ENCODE measurements at places on chromosomes 11 and 22.

DNA sequence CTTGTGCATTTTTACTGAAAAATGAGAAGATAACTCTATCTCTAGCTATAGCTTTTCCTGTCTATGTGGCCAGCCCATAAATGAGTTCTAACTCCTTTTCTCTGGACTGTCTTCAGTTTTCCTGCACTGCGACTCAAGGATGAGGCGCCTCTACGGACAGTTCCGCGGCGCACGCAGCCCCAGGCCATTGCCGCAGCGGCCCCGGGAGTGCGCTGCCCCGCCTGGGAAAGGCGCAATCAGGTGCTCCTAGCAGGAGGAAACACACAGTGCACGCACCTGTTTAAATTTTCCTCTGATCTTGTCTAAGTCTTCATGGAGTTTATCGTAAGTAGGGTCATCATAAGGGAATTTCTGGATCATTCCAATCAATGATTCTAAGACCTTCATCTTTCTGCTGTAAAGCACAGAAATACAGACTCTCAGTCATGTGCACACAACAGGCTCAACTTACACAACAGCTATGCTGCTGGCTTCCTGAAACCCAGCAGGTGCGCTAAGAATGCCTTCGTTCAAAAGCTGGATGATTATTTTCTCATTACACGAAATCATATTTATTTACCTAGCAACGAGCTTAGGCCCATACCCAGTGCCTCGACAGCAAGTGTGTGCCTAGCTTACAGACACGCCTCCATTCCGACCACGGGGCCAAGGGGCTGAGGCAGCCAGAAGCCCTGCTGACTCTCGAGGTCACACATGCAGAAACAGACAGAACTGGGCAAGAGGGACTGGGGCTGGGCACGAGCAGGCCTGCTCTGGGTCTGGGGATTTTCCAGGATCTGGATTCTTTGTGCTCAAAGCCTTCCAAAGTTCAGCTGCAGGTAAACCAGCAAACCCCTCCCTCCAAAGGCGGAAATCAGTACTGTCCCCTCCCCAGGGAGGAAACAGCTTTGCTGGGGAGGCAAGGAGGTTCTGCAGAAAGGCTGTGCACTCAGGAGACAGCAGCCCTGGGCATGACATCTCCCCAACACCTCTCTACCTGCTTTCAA is 7.2 kb downstream of the LTO1 start:
- DNase-seq = no peak

DNA sequence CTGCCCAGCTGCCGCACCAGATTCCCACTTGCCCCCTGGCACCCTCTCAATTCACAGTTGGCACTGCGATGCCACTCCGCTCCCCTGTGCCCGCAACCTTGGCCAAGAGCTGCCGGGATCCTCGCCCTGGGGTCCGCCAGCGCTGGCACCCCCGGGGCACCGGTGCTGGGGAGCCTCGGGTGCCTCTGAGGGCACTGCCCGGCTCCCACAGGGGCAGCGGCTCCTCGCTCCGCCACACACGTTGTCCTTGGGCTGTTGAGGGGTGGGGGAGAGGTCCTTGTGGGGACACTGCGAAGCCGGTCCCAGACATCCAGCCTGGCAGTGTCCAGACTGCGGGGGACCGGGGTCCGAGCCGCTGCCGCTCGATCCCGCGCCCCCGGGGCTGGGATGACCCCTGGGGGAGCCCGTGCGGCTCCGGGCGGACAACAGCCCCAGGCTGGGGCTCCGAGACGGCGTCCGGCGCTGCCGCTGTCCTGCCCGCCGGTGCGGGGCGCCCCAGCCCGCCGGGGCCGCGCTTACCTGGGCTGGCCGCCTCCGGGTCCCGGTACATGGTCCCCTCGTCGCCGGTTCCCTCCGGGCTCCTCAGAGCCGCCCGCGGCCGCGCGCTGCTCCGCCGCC is 496 bp downstream of the SYT7 start:
- DNase-seq = no peak

DNA sequence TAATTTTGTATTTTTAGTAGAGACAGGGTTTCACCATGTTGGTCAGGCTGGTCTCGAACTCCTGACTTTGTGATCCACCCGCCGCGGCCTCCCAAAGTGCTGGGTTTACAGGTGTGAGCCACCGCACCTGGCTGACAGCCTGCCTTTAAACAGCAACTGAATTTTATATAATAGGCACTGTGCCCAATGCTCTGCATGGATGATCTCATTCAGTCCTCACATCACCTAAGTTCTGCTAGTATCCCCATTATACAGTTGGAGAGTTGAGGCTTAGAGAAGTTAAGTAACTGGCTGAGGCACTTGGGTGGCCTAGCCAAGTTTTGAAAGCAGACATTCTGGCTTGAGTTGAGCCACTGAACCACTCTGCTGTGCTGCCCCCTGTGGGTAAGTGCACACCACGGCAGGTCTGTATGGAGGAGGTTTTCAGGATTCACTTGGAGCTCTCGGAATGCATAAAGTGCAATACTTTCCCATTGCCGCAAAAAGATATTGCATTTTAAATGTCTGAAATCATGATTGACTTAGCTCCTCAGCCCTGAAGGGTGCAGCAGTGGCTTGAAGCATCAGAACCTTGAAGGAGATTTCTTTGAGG is 112.4 kb downstream of the LDLRAD3 start:
- DNase-seq = no peak

GRCh38 chr11:67581469-67581868 is 2.1 kb upstream of the GSTP1 start:
- DNase-seq = no peak

GRCh38 chr11:985406-985805 is 51.1 kb downstream of the MUC6 start:
- DNase-seq = no peak

GRCh38 chr11:8332196-8332595 is 68.5 kb upstream of the LMO1 start:
- no peak for DNase-seq

DNA sequence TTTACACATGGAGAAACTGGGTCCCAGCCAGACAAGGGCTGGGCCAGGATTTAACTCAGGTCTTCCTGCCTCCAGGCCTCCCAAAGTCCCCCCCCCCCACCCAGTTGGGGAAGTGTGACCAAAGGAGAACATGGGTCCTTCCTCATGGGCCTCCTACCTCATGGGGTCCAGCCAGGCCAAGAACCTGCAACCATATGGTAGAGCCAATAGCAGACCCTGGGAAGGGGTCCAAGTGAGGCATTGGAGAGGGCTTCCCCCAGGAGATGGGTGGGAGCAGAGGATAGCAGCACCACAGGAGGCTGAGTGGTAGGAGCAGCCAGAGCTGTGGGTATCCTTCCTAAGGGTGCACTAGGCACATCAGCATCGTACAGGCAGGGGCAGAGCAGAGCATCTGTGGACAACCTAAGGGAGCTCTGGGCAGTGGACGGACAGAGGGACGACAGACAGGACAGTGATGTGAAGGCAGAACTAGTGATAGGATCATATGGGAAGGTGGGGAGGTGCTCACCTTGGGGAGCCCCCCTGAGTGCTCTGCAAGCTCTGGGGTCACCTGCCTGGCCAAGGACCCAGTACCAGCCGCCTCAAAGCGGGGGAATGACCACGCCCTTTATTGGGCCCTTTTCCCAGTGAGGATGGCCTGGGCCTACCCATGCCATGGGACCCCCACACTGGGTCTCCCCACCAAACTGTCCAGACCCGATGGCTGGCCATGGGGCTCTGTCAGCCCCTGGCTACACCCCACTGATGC is 4.5 kb downstream of the ARVCF start:
- no peak for DNase-seq

DNA sequence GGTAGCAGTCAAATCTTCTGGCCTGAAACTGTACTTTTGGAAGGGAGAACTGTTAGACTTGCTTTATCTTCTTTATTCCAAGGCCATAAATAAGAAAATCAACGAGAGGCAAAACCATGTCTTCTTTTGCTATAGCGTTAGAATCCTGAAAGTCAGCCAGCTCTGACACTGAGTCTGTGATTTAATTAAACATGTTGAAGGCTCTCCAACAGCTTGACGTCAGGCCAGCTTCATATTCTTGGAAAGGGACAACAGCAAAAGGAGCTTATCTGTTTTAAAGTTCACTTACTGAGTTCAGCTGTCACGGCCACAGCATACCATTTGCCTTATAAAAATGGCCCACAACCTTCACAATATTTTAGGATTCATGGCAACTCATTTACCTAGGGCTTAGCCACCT is 131.0 kb upstream of the LDLRAD3 start:
- no peak for DNase-seq

DNA sequence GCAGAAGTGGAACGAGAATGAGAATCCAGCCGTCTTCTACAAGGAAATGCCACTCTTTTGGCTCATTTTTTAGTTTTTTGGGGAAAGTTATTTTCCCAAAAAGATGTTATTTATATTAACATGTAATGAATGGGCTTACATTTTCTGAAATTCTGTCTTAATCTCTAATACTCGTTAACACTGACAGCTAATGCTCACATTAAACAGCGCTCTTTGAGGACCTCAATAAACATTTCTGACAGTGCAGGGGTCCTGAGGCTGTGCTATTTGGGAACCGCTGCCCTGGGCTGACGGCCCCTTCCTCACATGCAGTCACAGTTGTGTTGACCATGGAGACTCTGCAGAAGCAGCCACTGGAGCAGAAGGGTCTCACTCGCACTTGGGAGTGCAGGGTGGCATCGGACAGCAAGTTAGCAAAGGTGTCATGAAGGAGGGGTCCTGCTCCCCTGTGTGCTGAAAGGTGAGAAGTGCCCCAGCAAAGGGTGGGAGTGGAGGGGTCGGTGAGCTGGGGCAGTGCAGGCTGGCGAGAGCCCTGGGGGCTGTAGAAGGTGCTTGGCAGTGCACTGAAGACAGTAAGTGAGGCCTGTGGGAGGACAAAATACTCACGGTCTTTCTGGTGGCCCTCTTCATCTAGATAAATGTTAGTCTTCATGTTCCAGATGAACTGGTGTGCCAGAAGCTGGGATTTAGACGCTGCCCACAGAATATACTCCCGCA is 53.1 kb upstream of the SERPIND1 start:
- DNase-seq = no peak

GRCh38 chr22:20153945-20154344 is 3.1 kb upstream of the CCDC188 start:
- no peak for DNase-seq

DNA sequence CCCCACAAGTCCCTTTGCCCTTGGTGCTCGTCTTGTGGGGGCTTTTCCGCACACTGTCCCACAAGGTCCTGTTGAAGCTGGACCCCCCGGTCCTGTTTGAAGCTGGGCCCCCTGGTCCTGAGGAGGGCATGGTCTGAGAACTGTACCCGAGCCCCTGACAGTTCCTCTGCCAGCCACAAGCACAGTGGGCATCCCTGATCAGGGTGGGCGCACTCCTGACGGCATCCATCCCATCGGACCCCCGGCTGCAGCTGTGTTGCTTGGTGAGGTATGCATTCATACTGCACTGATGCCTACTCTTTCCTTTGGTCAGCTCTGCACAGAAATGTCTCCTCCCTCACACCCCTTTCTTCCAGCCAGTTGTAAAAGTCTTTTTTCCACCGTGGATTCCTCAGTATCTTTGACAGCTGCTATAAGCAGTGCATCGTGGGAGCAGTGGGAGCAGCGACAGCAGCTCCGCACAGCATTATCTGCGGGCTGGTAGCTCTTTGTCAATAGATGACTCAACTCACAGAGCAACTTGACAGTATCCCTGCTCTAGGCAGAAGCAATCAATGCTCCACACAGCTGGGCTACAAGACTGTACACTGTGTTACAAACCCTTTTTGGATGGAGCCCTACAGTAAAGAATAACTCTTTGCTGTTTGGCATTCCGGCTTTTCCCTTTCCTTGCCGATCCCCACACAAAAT is 1030.8 kb upstream of the CCDC90B start:
- DNase-seq = no peak

- DNase-seq = no peak
Observed at GRCh38 chr11:103582351-103582909, 454.0 kb upstream of the DDI1 start.

DNA sequence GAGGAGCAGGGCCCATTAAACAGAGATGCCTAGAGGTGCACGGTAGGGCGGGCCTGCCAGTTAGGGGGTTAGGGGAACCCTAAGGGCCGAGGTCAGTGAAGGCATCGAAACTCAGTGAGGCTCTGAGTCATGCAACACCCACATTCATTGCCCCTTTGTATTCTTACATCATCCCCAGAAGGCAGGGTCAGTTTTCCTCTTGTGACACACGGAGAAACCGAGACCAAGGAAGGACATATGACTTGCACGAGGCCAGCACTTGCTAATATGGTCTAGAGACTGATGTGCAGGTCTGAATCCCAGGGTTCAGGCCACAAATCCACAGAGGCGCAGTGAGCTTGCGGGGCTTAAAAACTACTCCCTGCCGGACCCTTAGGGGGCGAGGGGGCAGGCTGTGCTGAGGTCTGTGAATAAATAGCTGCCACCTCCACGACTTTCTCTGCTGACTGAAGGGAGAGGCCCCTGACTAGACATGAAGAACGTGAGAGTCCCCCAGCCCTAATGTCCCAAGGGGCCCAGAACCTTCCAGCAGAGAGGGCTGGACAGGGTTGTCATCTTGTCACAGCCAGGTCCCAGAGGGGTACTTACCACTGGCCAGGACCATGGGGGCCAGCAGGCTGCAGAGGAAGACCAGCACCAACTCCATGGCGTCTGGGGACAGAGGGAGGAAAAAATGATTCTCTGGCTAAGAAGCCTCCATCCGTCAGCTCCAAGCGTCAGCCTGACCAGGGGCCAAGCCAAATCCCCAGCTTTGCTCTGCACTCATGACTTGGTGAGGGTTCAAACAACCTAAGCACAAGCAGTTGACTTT is 17.8 kb upstream of the FXYD2 start:
- DNase-seq = no peak

DNA sequence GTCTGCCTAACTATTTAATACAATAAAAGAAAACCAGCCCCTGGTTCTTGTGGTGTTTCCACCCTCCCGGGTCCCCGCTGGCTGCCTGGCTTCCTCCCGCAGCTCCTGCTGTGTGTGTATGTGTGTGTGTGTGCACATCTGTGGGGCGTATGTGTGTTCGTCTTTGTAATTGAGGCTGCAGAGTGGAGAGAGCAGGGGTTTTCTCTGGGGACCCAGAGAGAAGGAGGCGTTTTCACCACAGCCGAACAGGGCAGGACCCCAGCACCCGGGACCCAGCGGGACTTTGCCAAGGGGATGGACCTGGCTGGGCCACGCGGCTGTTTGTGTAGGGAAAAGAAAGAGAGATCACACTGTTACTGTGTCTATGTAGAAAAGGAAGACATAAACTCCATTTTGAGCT is 42.7 kb downstream of the IGLL1 start:
- no peak for DNase-seq

DNA sequence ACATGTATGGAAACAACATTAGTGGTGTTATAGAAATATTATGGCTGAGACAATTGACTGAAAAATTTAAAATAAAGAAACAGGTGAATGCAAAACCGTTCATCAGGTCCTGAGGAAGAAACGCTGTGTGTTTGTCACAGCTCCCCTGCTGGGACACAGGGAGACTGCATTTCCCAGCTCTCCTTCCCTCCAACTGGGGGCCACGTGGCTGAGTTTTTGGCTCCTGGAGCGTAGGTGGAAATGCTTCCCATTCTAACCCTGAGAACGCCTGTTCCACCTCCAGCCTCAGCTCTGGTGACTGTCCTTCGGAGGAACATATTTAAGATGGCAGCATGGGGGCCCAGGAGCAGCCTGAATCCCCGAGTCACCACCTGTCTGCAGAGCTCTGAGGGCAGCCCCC is 398.6 kb downstream of the BRD1 start:
- no peak for DNase-seq
